RPMI8226 (cell line): ENCODE measurements at places on chromosomes 12 and 14.
A peak's percentile ranks its signal among the peaks of the same experiment; 100 is the strongest.

- no peak for DNase-seq
Measured at GRCh38 chr12:99235381-99235780, 412.2 kb upstream of the GARIN6 start.

GRCh38 chr14:102159841-102160240 lies 20.1 kb downstream of the WDR20 start:
- no peak for DNase-seq

GRCh38 chr12:91511795-91512420 lies 329.3 kb upstream of the DCN start:
- DNase-seq = no peak

DNA sequence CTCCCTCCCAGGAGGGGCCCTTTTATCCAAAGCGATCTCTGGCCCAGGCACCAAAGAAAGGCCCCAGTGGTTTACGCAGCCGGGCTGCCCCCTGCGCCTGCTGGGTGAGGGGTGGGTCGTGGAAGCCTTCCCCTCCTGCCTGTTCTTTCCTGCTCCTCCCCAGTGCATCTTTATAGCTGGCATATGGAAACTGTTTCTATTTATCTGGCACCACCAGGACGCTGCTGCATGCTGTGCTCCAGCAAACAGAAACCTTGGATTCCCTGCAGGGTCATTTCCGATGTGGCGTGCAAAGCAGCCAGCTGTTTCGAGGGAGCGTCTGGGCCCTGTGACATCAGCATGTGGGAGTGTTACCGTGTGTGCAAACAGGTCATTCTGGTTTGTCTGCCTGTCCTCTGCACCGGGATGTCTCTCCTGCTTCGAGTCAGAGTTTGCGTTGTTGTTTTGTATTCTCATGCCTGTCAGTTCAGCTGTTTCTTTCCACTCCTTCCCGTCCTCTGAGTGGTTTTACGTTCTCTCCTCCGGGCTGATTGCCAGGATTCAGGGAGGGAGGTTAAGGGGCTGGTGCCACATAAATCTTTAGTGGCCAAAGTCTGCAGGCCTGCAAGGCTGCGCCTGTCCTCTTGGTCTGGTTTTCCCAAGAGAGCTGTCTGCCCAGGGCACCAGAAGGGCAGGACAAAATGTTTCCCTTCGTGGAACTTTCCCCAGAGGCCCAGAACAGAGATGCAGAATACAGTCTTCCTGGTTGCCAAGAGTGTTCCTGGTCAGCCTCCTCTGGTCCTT lies 24.6 kb downstream of the TPCN1 start:
- no peak for DNase-seq

GRCh38 chr12:111197376-111197944 lies 171.4 kb downstream of the PHETA1 start:
- DNase-seq = no peak

- DNase-seq = no peak
Measured at GRCh38 chr14:99698236-99698635, 14.1 kb downstream of the CYP46A1 start.

GRCh38 chr14:69300601-69301221 lies 40.8 kb downstream of the GALNT16 start:
- no peak for DNase-seq

GRCh38 chr14:78657451-78657850 lies 487.3 kb downstream of the NRXN3 start:
- DNase-seq = no peak

DNA sequence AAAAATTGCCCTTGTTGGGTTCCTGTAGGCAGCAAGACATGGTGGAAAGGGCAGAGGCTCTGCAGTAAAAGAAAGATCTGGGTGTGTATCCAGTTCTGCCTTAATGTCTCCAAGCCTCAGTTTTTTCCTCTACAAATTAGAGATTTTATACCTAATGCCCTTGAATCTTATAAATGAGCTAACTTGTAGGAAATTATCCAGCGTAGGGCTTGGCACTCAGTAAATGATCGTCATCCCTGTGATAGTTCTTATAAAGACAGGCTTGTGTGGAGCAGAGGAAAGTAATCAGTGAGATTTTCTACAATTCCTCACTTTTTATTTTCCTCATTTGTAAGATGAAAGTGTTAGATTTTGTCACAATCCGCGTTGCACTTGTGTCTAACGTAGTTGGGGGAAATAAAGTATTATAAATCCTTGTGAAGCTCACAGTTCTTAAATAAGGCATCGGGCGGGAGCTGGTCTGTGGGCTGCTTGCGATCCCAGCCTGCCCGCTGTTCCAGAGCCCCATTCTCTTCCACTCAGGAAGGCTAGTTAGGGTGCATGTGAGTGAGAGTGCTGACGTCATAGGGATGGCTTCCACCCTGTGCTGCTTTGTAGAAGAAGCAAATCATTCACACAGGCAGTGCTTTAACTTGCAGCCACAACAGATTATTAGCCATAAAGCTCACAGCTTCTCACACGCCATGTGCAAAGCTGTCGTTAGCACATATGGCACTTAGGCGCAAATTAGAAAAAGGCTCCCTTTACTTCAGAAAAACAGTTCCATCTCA lies 87.6 kb downstream of the EML1 start:
- no peak for DNase-seq

DNA sequence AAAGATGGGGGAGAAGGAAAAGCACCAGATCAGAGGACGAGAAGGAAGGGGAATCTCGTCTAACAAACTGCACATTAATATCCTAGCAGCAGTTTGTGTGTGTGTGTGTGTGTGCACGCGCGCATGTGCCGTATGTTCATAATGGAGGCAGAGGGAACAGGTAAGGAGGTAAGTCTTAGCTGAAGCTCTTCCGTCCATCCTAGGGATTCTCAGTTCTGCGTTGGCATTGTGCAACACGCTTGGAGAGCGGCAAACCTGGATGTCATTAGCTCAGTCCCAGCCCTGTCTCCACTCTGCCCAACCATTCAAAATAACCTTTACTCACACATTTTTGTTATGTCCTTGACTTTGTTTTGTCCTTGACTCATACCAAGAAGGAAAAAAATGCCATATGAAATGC lies 1.6 kb upstream of the C1R start:
- DNase-seq = no peak

GRCh38 chr14:102930753-102931579 lies 8.5 kb downstream of the AMN start:
- no peak for DNase-seq

DNA sequence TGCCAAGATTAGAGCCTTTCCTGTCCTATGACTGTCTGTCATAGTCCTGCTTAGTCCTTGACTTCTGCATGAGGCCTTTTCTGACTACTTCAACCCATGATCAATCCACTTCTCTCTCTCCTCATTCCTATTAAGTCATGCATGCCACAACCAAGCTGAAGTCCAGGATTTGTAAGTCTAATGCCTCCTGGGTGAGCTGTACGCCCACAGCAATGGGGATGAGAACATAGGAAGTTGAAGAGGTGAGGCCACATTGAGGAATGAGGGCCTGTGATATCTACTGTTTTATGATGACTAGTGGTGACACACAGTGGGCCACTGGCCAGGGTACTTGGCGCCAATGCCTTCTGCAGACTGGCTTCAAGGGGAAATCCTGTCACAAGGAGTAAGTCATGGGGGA lies 994.1 kb upstream of the TMEM132C start:
- no peak for DNase-seq

DNA sequence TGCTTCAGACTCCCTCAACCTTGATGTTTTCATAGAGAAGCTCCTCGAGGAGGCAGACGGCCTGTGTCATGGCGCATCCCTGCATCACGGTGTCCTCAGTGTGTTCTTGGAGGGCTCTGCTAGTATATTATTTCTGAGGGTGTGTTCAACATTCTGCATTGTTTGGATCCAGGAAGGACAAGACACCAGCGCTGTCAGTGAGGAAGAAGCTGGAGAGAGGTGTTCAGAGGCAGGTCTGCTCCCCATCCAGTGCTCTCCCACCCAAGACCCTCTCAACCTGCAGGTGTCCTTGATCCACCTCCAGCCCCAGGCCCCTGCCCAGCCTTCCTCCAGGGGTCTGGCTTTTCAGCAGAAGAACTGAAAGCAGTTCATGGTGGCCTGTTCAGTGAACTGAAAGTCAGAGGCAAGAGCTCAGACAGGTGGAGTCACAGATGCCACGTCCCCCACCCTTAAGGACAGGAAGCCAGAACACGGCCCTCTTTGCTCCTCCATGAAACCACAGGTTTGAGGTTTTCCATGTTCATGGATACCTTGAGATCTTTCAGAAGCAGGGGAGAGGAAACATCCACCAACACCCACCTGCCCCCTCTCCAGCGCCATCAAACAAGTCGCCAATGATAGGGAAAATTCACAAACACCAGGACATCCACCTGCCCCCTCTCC lies 37.4 kb downstream of the DIO3 start:
- no peak for DNase-seq

DNA sequence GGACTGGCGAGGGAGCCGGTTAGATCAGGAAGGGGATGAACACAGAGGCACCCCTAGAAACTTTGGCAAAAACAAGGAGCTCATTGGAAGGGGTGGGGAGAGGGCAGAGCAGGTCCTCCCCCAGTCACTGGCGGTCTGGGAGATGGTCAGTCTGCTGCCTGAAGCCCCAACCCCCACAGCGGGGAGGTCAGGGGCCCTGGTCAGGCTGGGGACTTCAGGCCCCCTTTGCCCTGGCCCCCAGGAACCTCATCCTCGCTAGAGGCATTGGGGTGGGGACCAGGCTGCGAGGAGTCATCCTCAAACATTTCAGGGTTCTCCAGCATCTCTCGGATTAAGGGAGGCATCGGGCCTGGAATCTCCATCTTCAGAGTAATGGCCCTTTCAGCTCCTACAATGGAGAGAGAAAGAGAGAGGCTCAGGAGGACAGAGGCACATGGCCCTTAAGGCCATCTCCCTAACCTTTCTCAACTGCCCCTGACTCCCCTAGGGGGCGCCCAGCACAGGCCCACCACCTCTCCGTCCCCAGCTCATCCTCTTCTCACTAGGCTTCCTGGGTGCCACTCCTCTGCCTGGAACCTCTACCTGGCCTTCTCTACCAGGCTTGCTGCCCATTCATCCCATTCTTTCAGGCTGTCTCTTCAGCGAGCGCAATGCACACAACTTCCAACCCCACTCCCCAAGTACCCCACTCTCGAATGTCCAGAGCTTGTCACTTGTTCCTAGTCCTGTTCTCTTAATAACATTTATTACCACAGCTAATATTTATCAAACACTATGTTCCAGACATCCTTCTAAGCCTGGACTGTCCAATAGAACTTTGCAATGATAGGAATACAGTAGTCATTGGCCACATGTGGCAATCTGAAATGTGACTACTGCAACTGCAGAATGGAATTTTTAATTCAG lies 4.7 kb upstream of the ITGB7 start:
- peak; percentile 44 for DNase-seq

DNA sequence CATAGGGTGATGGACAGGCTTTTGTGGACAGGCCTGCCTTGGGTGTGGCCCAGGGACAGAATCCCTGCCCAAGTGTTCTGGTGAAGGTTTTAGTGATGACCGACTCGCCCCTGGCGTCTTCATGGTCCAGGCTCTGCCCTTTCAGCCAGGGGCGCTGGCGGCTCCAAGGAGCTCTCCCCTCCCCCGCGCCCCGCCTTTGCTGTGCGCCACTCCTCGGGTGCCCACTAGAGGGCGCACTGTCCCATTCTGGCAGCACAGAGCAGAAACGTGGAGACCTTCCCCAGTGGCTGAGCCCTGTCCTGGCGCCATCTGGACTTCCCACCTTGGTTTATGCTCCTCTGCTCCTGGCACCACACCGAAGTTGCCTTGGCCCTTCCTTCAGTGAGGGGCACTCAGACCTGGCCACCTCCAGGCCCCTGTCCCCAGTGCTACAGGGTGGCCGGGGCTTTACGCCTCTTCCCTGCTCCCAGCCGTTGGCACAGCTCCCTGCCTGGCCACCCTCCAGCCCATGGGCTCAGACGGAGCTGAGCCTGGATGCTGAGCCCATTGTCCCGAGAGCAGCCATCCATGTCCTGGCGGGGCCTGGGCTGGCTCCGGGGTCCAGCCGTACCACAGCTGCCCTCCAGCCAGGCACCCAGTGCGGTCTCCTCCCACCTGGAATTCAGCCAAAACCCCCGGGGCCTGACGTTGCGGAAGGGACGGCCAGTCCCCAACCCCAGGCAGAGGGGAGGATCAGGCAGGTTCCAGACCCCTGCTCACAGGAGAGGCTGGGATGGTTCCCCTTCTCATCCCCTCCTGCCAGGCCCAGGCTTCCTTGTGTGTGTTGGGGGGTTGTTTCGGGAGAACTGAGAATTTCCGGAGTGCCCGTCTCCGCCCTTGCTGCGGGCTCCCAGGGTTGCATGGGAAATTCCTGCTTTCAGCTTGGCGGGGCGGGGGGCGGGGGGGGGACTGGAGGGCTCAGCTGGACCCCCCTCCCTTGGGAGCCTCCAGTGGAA lies 5.6 kb upstream of the CRIP1 start:
- peak; percentile 86 for DNase-seq

DNA sequence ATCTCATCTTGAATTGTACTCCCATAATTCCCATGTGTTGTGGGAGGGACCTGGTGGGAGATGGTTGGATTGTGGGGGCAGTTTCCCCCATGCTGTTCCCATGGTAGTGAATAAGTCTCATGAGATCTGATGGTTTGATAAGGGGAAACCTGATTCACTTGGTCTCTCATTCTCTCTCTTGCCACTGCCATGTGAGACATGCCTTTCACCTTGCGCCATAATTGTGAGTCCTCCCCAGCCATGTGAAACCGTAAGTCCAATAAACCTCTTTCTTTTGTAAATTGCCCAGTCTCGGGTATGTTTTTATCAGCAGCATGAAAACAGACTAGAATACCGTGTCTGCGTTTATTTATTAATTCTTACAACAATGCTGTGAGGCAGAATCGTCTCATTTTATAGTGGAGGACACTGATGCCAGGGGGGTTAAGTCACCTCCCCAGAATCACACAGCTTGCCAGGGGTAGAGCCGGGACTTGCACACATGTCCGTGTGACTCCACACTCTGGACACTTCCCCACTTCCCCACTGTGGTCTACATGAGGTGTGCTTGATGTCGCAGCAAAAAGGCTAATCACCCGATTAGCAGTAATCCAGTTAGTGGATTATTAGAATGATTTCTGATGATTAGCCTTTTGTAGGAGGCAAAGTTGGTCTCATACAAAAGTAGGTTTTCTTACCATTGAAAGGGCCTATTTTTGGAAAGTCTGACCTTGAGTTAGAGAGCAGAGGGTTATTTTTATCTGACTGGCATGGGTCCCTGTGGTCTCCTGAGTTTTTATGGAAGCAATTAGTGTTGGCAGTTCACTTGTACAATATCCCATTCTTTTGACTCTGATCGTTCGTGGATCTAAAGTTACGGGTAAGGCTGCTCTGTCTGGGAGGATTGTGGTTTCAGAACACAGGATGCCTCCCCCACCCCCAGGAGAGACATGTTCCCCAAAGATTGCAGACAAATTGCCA lies 47.4 kb upstream of the BCL7A start:
- DNase-seq = no peak

GRCh38 chr12:67802731-67803130 lies 154.2 kb downstream of the DYRK2 start:
- no peak for DNase-seq

DNA sequence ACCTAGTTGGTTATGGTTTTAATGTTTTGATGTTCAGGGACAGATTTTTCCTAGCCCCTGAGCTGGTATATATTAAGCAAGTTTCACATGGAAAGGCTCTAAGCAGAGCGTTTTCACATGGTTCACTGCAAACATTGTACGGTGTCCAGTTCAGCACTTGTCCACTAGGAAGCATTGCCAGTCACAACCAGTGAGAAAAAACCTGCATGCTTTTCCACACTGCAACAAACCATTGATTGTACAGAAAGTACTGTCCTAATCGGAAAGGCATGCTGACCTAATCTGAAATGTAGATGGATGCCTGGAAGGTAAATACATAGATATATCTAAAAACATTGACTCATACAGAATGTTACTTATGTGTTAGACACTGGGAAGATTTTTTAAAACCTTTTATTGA lies 25.0 kb upstream of the NPAS3 start:
- DNase-seq = no peak

GRCh38 chr14:63781686-63782085 lies 53.8 kb upstream of the SGPP1 start:
- DNase-seq = no peak
